NCI-H2081 treated with DMSO at 0.1 percent for 48 hours (cell line): ENCODE measurements at places on chromosomes 3 and 15.

DNA sequence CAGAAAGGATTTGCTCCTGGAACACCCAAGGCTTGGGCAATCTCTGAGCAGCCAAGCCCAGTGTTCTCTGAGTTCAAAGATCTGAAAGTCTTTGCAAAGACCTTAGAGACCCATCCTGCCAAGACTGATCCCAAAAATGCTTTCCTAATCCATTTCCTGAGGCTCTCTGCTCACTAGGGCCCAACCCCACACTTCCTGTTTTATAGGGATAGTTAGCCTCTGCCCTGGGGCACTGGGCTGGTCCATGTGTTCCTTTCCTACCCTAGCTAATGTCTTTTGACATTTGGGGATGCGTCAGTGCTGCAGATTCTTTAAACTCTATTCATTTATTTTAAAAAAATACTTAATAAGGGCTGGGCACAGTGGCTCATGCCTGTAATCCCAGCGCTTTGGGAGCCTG lies 372.7 kb downstream of the ROBO2 start:
- no peak for DNase-seq

DNA sequence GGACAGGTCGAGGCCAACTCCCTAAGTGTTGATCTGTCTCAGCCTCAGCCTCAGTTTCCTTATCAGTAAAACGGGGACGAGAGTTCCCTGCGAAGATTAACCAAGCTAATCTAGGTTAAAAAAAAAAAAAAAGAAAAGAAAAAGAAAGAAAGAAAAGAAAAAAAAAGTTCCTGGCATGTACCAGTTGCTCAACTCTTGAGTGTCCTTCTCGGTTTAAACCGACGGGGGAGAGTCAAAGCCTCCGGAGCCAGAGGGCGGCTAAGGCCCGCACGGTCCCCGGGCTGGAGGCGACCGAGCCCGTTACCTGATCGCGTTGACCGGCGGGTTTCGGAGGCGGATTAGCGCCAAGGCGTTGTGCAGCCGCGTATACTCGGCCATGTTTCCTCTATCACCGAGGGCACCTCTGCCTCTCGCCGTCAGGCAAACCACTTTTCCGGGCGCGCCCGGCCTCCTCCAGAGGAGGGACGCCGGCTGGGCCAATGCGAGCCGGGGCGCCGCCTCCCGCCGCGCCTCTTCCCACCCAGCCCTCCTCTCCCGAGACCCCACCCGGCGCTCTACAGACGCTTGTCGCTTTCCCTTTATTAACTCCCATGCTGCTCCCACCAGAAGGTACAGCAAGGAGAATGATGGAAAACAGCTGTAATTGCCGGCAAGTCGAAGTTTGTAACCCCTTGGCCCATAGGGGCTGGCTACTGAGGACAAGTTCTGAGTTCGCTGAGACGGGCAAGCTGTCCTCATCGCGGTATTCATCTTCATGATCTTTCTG lies at the start of gene EHHADH:
Gene EHHADH, minus strand, starts transcription at position 405 of the 766 bp plus-strand sequence. Its CDS starts 27 bp downstream, at position 378.
- no peak for DNase-seq

DNA sequence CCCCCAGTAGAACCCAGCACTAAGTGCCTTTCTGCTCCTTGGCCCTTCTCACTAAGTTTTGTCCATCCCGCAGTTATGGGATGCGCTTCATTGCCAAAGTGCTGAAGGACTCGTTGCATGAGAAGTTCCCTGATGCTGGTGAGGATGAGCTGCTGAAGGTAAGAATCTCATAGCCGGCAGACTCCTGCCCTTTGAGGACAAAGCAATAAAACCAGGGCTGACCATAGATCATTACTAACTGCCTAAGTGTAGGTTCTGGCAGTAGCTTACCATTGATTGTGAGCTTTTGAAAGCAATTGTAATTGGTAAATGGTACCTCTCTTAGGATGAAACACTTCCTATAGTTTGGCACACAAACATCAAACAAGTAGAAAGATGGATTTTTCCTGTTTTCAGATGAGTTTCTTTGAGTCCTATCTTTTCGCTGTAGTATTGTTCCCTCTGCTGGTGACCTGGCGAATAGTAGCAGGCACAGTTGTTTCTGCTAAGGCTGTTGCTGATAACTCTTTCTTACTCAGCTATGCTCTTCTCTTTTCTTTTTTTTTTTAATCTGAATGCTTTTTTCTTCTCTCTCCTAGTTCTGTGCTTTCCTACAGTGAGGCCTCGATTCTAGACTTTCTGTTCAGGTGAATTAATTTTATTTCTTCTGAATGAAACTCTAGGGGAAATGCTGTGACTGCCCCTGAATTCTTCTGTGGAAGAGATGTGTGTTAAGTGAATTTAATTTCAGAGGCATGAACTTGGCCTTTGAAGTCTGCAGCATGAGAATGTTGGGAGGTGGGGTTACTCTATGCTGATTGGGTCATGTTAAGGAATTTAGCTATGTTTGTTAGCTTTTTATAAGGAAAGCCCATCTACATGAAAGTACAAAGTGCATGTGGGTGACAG lies 47.4 kb upstream of the CRTC3 start:
- DNase-seq = no peak

GRCh38 chr15:67685008-67685599 lies 140.2 kb upstream of the SKOR1 start:
- no peak for DNase-seq

DNA sequence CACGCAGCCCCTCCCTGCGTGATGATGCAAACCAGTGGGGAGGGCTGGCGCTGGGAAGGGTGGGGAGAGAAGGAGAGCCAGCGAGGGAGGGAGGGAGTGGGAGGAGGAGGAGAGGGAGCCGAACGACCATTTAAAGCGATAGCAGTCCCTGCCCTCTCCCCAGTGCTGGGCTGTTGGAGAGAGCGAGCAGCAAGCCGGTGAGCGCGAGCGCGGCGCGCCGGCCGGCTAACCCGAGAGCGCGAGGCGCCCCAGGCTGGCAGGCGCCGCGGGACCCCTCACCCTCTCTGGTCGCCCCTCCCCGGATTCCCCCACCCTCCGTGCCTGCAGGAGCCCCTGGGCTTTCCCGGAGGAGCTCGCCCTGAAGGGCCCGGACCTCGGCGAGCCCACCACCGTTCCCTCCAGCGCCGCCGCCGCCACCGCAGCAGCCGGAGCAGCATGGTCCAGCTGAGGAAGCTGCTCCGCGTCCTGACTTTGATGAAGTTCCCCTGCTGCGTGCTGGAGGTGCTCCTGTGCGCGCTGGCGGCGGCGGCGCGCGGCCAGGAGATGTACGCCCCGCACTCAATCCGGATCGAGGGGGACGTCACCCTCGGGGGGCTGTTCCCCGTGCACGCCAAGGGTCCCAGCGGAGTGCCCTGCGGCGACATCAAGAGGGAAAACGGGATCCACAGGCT lies at the start of gene GRM7:
Gene GRM7, plus strand, starts transcription at position 162 of the 671 bp plus-strand sequence.
- DNase-seq = no peak

DNA sequence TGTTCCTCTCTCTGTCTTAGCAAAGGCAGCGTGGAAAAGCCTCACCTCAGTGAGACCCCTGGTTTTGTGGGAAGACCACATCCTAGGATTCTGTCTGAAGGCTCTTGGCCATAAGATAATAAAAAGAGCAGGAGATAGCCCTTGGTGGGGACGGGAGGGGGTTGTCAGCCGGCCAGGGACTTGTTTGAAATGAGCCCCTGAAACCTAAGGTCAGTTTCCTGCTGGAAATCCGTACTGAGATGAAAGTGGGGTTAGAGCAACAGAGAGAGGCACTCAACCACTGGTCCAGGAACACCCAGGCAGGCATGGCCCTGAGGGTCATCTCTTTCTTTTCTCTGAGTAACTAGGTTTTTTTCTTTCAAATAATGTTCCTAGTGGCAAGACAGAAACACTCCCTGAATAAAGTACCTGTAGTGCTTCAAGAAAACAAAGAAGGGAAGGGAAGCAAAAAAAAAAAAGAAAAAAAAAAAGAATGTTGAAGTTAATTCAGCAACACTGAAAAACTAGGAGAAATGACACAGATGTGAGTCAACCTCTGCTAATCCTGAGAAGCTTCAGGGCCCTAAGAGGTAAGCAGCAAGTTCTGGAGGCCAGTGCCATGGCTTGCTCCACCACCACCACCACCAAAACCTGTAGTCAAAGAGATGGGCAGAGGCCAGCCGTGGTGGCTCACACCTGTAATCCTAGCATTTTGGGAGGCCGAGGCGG lies 3.2 kb downstream of the ITGB5 start:
- DNase-seq = no peak

DNA sequence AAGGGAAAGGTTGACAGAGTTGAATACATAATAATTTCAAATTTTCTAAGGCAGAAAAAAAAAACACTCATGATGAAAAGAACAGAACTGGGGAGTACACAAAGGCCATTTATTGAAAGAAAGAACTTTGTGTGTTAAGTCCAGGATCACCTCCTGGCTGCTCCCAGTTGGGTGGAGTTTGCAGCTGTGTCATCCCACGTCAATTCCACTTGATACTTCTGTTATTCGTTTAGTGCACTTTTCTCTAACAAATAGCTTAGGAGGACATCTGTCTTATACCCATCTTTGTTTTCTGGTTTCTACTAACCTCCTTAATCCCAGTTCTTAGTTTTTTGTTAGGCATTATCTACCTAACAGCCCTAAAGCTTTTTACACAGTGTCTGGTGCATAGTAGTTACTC lies 44.7 kb downstream of the SGO1 start:
- DNase-seq = no peak

- DNase-seq = no peak
These were observed 208.9 kb downstream of the ROBO1 start for GRCh38 chr3:79558943-79559342.

GRCh38 chr3:188279502-188280335 lies 125.8 kb downstream of the LPP start:
- no peak for DNase-seq

GRCh38 chr15:42577514-42578031 lies 2.2 kb downstream of the STARD9 start:
- no peak for DNase-seq

DNA sequence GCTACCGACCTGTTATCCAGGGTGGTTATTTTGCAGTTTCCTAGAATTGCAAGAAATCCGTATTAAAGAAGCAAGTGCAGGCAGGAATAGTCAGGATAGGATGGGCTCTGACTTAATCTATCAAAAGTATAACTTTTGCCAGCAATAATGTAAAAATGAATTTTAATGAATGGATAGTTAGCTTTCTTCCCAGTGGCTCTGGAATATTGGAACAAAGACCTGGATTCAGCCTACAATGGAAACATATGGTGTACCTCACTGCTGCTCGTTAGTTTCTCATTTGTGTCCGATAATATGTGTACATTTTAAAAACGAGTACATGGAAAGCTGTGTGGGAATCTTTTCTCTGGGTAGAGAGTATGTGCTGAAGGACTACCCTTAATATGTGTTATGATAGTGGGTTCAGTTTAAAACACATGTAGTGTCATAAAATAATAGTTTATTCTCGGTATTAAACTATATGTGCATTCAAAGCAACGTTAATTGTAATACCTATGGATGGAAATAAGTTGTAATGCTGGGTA lies 805 bp downstream of the SERPINI1 start:
- DNase-seq = no peak

DNA sequence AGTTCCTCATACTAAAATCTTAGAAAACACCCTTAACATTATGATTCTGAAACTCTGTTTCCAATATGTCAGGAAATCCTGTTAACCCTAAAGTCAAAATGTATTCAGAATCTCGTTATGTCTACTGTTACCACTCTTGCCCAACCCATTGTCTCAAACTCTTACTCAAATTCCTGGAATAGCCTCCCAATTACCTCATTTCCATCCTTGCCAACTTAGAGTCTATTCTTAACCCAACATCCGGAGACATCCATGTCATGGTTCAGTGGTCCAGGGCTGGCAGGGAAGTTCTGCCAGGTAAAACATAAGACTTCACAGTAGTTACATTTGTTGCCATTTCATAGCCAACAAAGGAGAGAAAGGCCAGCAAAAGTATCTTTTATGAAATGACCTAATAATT lies 593.9 kb downstream of the PYDC2 start:
- no peak for DNase-seq

DNA sequence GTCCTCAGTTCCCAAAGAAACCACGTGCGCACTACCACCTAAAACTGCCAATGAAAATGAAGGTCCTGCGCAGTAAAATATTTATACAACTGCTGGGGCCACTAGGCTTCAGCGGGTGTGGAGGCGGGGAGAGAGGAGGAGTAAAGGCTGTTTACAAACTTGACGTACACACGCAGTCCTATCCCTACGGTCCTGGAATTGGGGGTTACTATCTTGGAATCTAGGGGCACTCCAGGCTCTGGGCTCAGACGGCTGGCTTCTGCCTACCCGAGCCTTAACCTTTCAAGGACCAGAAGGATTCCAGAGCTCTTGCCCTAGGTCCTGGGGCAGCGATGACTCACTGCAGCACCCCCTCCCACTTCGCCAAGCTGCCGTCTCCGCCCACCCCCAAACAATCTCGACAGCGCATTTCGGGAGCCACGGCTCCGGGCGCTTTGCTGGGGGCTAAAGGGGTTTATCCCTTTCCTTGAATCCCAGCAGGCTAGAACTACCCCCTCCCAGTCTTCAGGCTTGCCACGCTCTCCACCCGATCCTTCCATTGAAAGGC lies 3.0 kb downstream of the ADAMTS9 start:
- no peak for DNase-seq

DNA sequence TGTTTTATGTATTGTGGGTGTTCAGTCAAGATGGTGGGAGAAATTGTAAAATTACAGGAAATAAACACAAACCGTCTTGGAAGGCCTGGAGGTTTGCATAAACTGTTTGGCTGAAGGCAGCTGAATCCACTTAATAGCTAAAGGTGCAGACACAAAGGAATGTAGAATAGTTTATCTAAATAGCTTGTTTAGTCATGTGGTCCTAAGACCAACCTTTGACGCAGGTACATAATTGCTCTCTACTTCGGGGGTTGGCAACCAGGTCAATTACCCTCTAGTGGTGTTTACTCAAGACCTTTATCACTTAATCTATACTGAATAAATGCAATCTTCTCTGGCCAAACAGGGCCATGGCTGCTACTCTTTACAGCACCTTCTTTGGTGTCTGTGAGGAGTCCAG lies 502.8 kb downstream of the IGSF11 start:
- no peak for DNase-seq

GRCh38 chr15:48501208-48501607 lies 144.3 kb downstream of the FBN1 start:
- DNase-seq = no peak

DNA sequence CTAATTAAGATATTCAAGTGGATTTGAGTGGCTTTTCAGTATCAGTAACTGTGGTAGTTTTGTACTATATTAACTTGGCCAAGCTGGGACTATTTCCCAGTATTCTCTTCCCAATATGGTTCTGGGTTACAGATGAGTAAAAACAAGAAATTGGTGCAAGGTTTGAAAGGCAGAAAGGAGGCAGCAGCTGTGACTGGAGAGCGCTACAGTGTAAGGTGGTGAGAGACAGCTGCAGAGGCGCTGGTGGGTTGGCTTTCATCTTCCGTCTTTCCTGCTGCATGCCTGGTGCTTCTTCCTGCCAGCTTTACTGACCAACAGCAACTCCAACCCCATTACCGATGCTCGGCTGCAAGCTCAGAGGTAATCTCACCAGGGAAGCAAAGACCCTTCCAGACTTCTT lies 9.8 kb downstream of the DPH3 start:
- DNase-seq = no peak

- no peak for DNase-seq
These were observed 725.2 kb upstream of the GOLIM4 start for GRCh38 chr3:168820810-168821415.

DNA sequence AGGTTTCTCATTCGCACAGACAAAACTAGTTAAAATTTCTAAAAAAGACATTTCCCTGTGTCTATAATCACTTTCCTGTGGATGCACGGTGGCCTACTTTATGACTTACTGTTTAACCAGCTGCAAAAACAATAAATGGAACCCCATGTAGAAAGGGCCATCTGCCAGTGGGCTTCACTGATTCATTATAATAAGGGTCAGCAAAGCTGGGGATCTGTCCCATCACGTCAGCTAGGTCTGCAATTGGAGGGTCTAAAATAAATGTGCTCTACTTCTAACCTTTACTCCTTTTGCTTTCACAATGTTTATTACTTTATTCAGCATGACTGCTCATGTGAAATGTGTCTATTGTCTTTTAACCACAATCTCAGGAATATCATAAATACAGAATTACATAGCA lies 43.1 kb upstream of the NMD3 start:
- DNase-seq = peak; percentile 90
